Kidney (tissue), 22 donors: ENCODE measurements at places on chromosomes 1 and 21. TPM values are rescaled to one million over a fixed set of nuclear protein-coding genes. Genes with fewer than 3 reads are reported as not detected.

The REN gene
- total RNA-seq, result 32.4 TPM

The PCNT gene
- 26.1 TPM for total RNA-seq

The C1orf56 gene
- total RNA-seq, result 6.2 TPM

The LRRC8C gene
- 12.7 TPM for total RNA-seq

The CGN gene
- 41.6 TPM for total RNA-seq

The DDAH1 gene
- total RNA-seq, result 73.1 TPM

The C1orf210 gene
- 21.1 TPM for total RNA-seq

The RAB3B gene
- total RNA-seq, result 0.72 TPM

The S100A7A gene
- total RNA-seq, result not detected

DNA sequence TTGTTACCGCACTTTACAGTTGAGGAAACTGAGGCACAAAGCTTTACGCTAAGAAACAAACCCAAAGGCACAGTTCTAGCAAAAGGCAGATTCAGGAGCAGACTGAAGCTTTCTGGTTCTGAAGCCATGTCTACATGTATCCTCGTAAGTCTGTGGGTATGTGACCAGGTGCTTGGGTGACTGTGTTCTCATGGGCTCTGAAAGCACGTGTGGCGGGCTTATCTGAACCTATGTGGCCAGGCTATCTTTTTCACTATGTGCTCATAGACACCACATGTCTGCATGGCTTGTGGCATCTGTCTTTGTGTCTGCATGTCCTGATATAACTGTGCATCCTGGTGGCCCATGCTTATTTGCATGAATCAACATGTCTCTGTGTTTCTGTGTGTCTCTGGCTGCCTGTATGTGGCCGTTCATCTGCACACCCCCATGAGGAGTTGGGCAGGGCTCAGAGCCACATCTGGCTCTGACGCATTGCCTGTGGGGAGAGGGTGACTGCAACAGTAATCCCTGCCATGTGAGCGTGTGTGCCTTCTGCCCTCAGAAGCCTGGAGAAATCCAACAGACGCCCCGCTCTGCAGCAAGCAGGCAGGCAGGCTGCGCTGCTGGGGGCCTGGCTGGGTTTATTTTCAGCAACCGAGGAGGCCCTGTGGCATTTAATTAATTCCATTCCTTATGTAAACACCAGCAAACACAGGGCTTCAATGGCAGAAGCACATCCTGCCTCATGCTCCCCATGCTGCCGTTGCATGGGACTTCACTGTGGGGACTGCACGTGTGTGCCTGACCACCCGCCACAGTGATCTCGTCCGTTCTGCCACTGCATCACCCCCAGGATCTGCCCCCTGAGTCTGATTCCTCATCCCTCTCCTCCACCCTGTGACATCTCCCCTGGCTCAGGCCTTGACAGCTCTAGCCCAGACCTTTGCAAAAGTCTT lies 115.4 kb downstream of the TRABD2B start:
- no peaks in the 10 kb centered on the region for H3K27me3 ChIP-seq
- no peak for DNase-seq
- H3K4me1 ChIP-seq, result peaks cover under 1% of the 10 kb centered on the region
- no peak overlapping the region for H3K4me3 ChIP-seq
- H3K36me3 ChIP-seq, result no peaks in the 10 kb centered on the region

DNA sequence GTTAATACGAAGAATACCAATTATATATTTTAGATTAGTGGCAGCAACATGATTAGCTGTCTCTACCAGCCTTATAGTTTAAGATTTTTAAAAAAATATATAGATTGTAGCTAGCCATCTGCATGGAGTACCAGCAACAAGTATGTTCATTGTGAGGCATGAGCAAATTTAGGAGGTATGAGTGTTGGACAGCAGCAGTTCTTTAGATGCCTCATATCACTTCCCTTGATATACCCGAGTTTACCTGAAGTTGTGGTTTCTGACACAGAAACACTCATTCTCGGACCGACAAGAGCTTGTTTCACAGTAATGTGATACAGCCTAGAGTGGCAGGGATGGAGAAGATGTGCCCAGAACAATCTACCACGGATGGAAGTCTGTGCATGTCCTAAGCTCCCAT lies 69.1 kb downstream of the RGS18 start:
- no peak for DNase-seq
- H3K27ac ChIP-seq, result no peak overlapping the region
- no peaks in the 10 kb centered on the region for H3K36me3 ChIP-seq
- H3K27me3 ChIP-seq, result no peaks in the 10 kb centered on the region
- H3K4me3 ChIP-seq, result no peak overlapping the region

DNA sequence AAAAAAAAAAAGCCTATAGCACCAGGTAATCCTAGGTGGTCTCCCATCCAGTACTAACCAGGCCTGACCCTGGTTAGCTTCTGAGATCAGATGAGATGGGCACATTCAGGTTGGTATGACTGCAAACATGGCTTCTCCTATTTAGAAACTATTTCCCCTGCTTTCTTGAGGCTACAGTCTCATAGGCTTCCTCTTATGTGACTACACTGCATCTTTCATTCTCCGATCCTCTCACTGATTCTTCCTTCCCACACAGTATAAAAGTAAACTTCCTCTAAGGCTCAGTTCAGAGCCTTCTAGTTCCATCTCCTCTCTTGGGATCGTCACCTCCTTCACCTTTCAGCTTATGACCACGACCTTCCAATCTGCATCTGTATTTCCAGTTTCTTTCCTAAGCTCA lies 30.4 kb upstream of the RNF2 start:
- H3K27ac ChIP-seq, result no peak overlapping the region
- H3K36me3 ChIP-seq, result no peaks in the 10 kb centered on the region
- no peaks in the 10 kb centered on the region for H3K27me3 ChIP-seq
- no peaks in the 10 kb centered on the region for H3K4me1 ChIP-seq
- no peak for DNase-seq
- no peak overlapping the region for H3K4me3 ChIP-seq

- no peak overlapping the region for H3K4me3 ChIP-seq
- no peak for DNase-seq
- no peak overlapping the region for H3K27ac ChIP-seq
- peaks cover 11% of the 10 kb centered on the region for H3K36me3 ChIP-seq
- H3K27me3 ChIP-seq, result no peaks in the 10 kb centered on the region
- no peaks in the 10 kb centered on the region for H3K4me1 ChIP-seq
Observed at GRCh38 chr21:26934383-26934782, 32.5 kb downstream of the ADAMTS5 start.

- no peaks in the 10 kb centered on the region for H3K27me3 ChIP-seq
- no peak overlapping the region for H3K27ac ChIP-seq
- no peaks in the 10 kb centered on the region for H3K4me1 ChIP-seq
- H3K4me3 ChIP-seq, result no peak overlapping the region
- no peaks in the 10 kb centered on the region for H3K36me3 ChIP-seq
- no peak for DNase-seq
Observed at GRCh38 chr1:211965108-211965805, 70.1 kb downstream of the INTS7 start.

DNA sequence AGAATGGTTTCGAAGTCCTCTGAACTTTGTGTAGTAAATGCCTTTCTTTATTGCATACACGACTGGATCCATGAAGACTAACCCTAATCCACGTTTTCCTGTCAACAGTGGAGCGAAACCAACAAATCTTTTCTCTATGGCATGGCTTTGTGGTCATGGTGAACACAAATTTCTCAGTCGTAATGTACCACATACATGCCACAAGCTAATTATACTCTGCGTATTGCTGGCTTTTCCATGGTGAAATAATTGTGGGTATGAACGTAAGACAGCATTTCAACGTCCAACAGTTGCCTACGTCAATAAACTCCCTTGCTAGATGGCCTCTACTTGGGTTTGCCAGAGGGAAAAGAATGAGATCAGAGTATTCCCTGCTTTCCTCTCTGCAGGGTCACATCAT lies 27.5 kb downstream of the INTS7 start:
- H3K27me3 ChIP-seq, result no peaks in the 10 kb centered on the region
- no peak overlapping the region for H3K4me3 ChIP-seq
- DNase-seq, result no peak
- H3K36me3 ChIP-seq, result no peaks in the 10 kb centered on the region
- no peak overlapping the region for H3K27ac ChIP-seq

DNA sequence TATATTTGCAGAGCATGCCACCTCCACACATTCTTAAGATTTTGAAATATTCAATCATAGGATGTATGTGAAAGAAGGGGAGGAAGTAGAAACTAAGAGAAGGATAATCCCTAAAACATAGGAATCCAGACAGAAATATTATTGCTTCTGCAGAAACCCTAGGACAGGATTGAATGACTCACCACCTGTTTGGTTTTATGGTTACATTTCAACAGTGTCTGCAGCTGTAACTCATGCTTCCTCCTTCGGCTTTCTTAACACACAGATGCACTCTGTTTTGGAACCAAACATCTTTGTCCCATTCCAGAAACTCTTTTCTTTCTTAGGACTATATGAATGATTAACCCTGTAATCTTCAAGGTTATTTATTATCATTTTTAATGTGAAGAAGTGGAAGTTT lies 20.7 kb downstream of the RGS7 start:
- H3K4me1 ChIP-seq, result no peaks in the 10 kb centered on the region
- H3K36me3 ChIP-seq, result no peaks in the 10 kb centered on the region
- no peak for DNase-seq
- H3K4me3 ChIP-seq, result no peak overlapping the region
- no peaks in the 10 kb centered on the region for H3K27me3 ChIP-seq

DNA sequence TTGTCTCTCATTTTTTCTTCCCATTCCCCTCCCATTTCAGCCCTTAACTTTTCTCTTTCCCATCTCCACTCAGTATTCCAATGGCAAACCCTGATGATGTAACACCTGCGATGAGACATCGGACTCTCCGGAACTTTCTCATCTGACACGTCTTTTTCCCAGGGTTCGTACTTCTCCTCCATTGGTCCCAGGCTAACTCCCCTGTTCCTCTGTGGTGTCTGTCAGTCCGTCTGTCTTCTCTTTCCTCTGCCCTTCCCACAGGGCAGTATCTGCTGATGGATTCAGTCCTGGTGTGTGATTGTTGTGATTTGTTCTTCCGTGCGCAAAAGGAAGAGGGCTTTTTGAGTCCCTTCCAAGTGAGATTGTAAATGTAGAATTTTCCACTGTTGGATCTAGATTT lies 27.7 kb downstream of the VANGL2 start:
- no peaks in the 10 kb centered on the region for H3K36me3 ChIP-seq
- no peak overlapping the region for H3K4me3 ChIP-seq
- no peaks in the 10 kb centered on the region for H3K4me1 ChIP-seq
- no peak for DNase-seq
- H3K27me3 ChIP-seq, result no peaks in the 10 kb centered on the region

DNA sequence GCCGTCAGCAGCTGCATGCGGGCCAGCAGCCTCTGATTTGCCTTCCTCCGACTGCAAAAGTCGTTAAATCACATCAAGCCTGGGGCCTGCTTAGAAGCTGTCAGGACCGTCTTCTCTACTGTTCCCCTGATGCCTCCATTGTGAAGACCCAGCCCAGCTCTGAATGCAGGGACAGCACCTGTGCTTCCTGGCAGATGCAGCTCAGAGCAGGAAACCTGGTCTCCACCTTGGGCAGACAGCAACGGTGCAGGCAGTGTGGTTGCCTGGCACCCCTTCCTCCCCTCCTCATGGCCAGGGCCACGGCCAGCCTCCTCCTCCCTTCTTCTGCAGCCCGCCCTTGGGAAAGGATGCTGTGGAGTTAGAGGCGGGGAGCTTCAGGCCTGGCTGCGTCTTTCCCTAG lies 92.3 kb upstream of the COL6A1 start:
- no peaks in the 10 kb centered on the region for H3K4me1 ChIP-seq
- H3K36me3 ChIP-seq, result no peaks in the 10 kb centered on the region
- peak; percentile 50 for DNase-seq

GRCh38 chr21:36990508-36991205 lies 15.8 kb upstream of the RIPPLY3 start:
- no peaks in the 10 kb centered on the region for H3K36me3 ChIP-seq
- peak overlapping the region; percentile 54 for H3K27ac ChIP-seq
- DNase-seq, result peak; percentile 15
- H3K4me1 ChIP-seq, result no peaks in the 10 kb centered on the region
- peak overlapping the region; percentile 49 for H3K4me3 ChIP-seq
- no peaks in the 10 kb centered on the region for H3K27me3 ChIP-seq

GRCh38 chr1:86778569-86779239 lies 74.3 kb downstream of the SH3GLB1 start:
- H3K36me3 ChIP-seq, result no peaks in the 10 kb centered on the region
- H3K27me3 ChIP-seq, result no peaks in the 10 kb centered on the region
- H3K27ac ChIP-seq, result no peak overlapping the region
- no peak for DNase-seq

DNA sequence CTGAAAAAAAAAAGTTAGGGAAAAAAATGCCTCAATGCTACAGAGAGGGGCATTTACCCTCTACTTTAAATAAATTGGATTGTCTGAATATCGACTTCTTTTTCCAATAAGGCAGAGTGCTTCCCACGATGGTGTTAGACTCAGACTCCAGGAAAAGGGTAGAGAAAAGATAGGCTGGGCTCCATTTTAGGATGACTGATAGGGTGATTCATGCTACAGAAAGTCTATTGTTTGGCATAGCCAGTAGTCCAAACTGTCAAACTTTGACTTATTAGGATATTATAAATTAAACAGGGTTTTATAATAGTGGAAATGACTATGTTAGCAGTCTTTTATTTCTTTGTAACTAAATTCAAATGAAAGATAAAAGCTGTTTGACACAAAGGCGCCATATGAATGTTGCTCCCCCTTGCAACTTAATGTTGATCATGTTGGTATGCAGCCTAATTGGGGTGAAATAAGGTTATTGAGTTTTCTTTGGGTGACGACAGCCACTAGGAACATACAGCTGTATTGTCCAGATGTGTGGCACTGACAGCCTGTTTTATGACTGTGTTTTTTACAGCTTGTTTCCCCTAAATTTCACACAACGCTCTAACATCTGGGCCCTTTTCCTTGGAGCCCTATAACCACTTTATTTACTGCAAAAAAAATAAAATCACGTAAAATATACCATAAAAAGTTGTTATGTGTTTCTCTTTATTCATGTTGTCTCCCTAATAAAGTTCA lies 69.3 kb downstream of the SPAG17 start:
- no peak overlapping the region for H3K27ac ChIP-seq
- H3K27me3 ChIP-seq, result no peaks in the 10 kb centered on the region
- H3K4me1 ChIP-seq, result peaks cover 8% of the 10 kb centered on the region
- H3K36me3 ChIP-seq, result no peaks in the 10 kb centered on the region

- no peaks in the 10 kb centered on the region for H3K4me1 ChIP-seq
- no peaks in the 10 kb centered on the region for H3K36me3 ChIP-seq
- no peaks in the 10 kb centered on the region for H3K27me3 ChIP-seq
- H3K27ac ChIP-seq, result no peak within 1 kb of the TSS
- H3K4me3 ChIP-seq, result no peak within 1 kb of the TSS
Observed at GRCh38 chr1:209755926-209756614, at the start of gene TRAF3IP3. TRAF3IP3 (plus strand) TSS chr1:209756053; CDS start chr1:209760040, 3,987 bp downstream.

GRCh38 chr1:228289996-228290881 lies 82.4 kb downstream of the OBSCN start:
- no peaks in the 10 kb centered on the region for H3K27me3 ChIP-seq
- no peak overlapping the region for H3K4me3 ChIP-seq
- no peak for DNase-seq
- no peaks in the 10 kb centered on the region for H3K36me3 ChIP-seq
- no peaks in the 10 kb centered on the region for H3K4me1 ChIP-seq
- no peak overlapping the region for H3K27ac ChIP-seq

GRCh38 chr1:109786531-109787021 lies 22.9 kb upstream of the EPS8L3 start:
- H3K27me3 ChIP-seq, result no peaks in the 10 kb centered on the region
- no peak overlapping the region for H3K27ac ChIP-seq
- no peaks in the 10 kb centered on the region for H3K36me3 ChIP-seq
- H3K4me1 ChIP-seq, result peaks cover 15% of the 10 kb centered on the region
- no peak overlapping the region for H3K4me3 ChIP-seq

- H3K36me3 ChIP-seq, result no peaks in the 10 kb centered on the region
- no peak overlapping the region for H3K4me3 ChIP-seq
- no peak overlapping the region for H3K27ac ChIP-seq
- no peaks in the 10 kb centered on the region for H3K27me3 ChIP-seq
Observed at GRCh38 chr1:16677552-16678431, 11.0 kb upstream of the RNU1-3 start.
